ENCODE measurements at places on chromosomes 7 and 10.

- H3K4me3 ChIP-seq = no peak overlapping the region
- no peak overlapping the region for H3K27ac ChIP-seq
- H3K27me3 ChIP-seq = no peaks in the 10 kb centered on the region
- H3K4me1 ChIP-seq = no peaks in the 10 kb centered on the region
Measured at GRCh38 chr10:58818900-58819299, 306.2 kb downstream of the BICC1 start.

DNA sequence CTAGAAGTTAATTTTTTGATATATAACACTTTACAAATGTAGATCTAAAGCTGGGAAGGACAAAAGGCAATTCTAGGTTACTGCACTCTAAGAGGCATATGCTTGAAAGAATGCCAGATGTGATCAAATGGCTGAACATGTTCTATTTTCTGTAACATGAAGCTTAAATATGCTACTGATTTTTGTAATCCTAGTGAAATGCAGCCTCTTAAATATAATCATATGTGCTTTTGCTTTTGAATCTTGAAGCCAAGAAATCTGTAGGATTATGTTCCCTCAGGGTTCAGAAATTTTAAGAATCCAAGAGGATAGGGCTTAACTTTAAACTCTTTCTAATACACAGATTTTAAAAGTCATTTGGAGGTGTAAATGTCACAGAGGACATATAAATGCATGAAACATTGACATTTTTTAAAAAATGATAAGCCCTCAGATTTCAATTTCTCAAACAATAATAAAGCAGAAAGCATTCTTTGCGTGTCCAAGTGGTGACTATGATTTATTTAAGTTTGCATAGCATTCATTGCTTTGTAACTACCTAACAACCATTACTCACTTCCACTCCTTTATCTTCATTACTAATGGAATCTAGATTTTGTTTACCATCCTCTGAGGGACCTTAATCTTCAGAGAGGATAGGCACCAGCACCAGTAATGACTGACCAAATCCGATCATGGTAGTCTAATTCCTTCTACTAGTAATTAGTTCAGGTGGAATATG, 170.4 kb downstream of the MAGI2 start:
- no peak overlapping the region for H3K4me3 ChIP-seq
- H3K4me1 ChIP-seq = no peaks in the 10 kb centered on the region
- H3K27ac ChIP-seq = no peak overlapping the region
- H3K27me3 ChIP-seq = no peaks in the 10 kb centered on the region
- no peak for DNase-seq
- no peaks in the 10 kb centered on the region for H3K36me3 ChIP-seq

- no peaks in the 10 kb centered on the region for H3K36me3 ChIP-seq
- DNase-seq = no peak
- H3K4me3 ChIP-seq = no peak overlapping the region
- no peak overlapping the region for H3K27ac ChIP-seq
Measured at GRCh38 chr7:115224922-115225321, 303.0 kb downstream of the MDFIC start.

DNA sequence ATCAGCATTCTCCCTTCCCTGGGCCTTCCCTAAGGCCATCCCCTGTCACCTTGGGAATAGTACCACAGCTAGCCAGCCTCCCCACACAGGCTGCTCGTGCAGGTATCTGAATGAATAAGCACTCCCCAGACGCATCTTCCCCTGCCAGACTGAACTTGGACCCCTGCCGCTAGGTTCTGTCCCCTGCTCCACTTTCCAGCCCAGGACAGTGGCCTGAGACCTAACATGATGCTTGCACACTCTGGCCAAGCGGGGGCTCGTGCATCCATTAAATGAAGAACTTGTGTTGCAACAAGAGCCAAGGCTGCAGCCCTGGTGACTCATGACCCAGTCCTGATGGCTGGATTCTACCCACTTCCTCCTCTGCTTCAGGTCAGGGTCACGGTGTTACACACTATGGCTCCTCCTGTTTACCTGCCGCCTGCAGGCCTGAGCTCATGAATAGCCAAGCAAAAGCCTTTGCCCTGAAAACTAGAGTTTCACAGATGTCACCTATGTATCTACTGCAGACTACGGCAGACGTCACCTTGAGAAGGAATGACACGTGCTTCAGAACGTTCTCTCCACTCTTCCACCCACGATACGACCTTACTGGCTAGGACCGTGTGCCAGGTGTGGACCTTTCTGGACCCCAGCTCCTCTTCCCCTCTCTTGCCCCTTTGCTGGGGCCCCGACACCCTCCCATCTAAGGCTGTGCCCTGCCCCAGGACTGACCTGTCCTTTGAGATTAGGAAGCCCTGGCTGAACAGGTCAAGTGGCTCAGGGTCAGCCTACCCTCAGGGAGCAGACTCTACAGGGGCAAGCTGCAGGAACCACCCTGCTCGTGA, 6.5 kb downstream of the ASB13 start:
- no peak for DNase-seq
- H3K27me3 ChIP-seq = no peaks in the 10 kb centered on the region
- H3K27ac ChIP-seq = no peak overlapping the region
- no peaks in the 10 kb centered on the region for H3K36me3 ChIP-seq
- H3K4me3 ChIP-seq = no peak overlapping the region

GRCh38 chr10:100811261-100811660, 65.9 kb downstream of the PAX2 start:
- H3K27me3 ChIP-seq = peaks cover 19% of the 10 kb centered on the region
- DNase-seq = no peak
- peaks cover 2% of the 10 kb centered on the region for H3K4me1 ChIP-seq
- no peaks in the 10 kb centered on the region for H3K36me3 ChIP-seq
- H3K27ac ChIP-seq = no peak overlapping the region

- H3K27me3 ChIP-seq = no peaks in the 10 kb centered on the region
- DNase-seq = no peak
- no peaks in the 10 kb centered on the region for H3K36me3 ChIP-seq
- no peak overlapping the region for H3K27ac ChIP-seq
Measured at GRCh38 chr10:84763965-84764364, 435.6 kb downstream of the CCSER2 start.
